ENCODE measurements at places on chromosomes 3 and 15. TPM values are rescaled to one million over a fixed set of nuclear protein-coding genes. Genes with fewer than 3 reads are reported as not detected.

GRCh38 chr3:24344784-24345439 lies 149.7 kb downstream of the THRB start:
- H3K36me3 ChIP-seq = no peaks in the 10 kb centered on the region
- no peak overlapping the region for H3K27ac ChIP-seq
- DNase-seq = peak; percentile 48
- H3K4me3 ChIP-seq = no peak overlapping the region
- no peaks in the 10 kb centered on the region for H3K27me3 ChIP-seq

- no peaks in the 10 kb centered on the region for H3K27me3 ChIP-seq
- H3K4me1 ChIP-seq = peaks cover 10% of the 10 kb centered on the region
- H3K27ac ChIP-seq = peak overlapping the region; percentile 82
Observed at GRCh38 chr15:69159805-69160140, 662 bp upstream of the GLCE start.

GRCh38 chr3:66066963-66067617 lies 28.4 kb upstream of the MAGI1 start:
- no peak overlapping the region for H3K27ac ChIP-seq
- H3K36me3 ChIP-seq = no peaks in the 10 kb centered on the region
- H3K27me3 ChIP-seq = no peaks in the 10 kb centered on the region
- no peak for DNase-seq
- H3K4me1 ChIP-seq = no peaks in the 10 kb centered on the region

- DNase-seq = no peak
- H3K4me1 ChIP-seq = peaks cover 7% of the 10 kb centered on the region
- no peaks in the 10 kb centered on the region for H3K36me3 ChIP-seq
- no peaks in the 10 kb centered on the region for H3K27me3 ChIP-seq
- no peak overlapping the region for H3K4me3 ChIP-seq
Observed at GRCh38 chr3:117016378-117016777, 306.8 kb downstream of the TUSC7 start.

DNA sequence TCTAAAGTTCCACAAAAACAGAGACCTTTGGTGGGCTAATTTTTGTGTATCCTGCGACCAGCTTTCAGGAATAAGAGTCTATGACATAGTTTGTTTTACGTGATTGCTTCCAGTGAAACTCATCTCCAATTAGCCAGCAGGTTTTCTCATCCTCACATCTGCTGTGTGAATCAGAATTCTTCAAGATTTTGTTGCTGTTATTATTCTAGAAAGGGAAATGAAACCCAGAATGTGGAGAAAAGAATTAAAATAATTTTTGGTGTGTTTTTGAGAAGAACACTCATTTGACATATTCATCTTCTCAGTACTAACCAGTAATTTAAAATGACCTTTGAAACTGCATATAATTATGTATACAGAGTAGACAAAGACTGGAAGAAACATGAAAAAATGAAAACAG lies 175.9 kb downstream of the USP13 start:
- H3K27me3 ChIP-seq = no peaks in the 10 kb centered on the region
- DNase-seq = no peak
- H3K4me1 ChIP-seq = no peaks in the 10 kb centered on the region
- no peak overlapping the region for H3K27ac ChIP-seq
- no peak overlapping the region for H3K4me3 ChIP-seq

DNA sequence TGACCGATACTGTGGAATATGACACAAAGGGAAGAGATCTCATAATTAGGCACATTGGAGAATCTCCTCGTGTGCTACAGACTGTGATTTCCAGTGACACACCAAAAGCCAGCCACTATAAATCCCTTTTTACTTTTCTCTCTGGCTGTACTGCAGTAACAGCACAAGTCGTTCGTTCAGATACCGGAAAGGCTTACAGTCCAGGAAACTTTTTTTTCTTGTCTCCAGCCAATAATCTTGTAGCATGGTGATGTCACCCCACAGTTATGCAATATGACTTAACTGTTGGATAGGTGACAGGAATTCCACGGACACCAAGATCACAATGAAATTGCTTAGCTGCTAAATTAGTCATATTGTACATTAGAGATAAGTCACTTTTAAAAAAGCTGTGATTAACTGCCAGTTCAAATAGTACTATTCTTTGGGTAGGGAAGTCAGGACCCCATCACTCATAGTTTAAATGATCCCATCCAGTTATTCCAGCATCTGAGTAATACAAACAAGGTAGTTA lies 36.3 kb upstream of the TSC22D2 start:
- no peaks in the 10 kb centered on the region for H3K36me3 ChIP-seq
- H3K27me3 ChIP-seq = no peaks in the 10 kb centered on the region
- DNase-seq = peak; percentile 43
- H3K4me1 ChIP-seq = peaks cover 7% of the 10 kb centered on the region
- peak overlapping the region; percentile 84 for H3K27ac ChIP-seq

DNA sequence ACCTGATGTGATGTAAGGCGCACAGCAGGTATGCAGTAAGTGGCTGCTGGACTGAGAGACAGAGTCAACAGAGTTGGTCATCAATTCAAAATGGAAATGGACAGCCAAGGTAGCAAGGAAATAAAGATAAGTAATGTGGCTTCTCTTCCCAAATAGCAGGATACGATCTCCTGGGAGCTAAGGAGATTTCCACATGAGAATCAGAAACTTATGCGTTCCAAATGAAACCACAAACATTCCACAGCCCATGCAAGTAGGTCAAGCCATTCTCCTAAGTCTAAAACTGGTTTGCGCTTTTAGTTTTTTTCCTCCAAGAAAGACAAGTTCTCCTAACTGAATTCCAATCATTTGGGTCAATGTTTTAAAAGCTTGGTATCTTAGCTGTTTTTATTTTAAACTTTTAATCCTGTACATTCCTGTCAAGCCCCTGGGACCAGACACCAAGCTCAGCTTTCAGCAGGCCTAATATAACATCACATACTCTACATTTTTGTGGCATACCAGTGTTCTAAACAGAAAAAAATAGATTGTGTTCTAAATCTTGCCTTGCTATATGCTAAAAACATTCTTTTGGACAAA lies 73.7 kb upstream of the TSPAN3 start:
- H3K27ac ChIP-seq = peak overlapping the region; percentile 38
- DNase-seq = no peak
- no peaks in the 10 kb centered on the region for H3K27me3 ChIP-seq
- H3K4me1 ChIP-seq = peaks cover 28% of the 10 kb centered on the region
- peaks cover 7% of the 10 kb centered on the region for H3K36me3 ChIP-seq

- no peak overlapping the region for H3K4me3 ChIP-seq
- no peaks in the 10 kb centered on the region for H3K27me3 ChIP-seq
- peaks cover 23% of the 10 kb centered on the region for H3K4me1 ChIP-seq
- DNase-seq = peak; percentile 19
- H3K27ac ChIP-seq = no peak overlapping the region
- no peaks in the 10 kb centered on the region for H3K36me3 ChIP-seq
Observed at GRCh38 chr15:67998599-67999133, 55.4 kb upstream of the PIAS1 start.

DNA sequence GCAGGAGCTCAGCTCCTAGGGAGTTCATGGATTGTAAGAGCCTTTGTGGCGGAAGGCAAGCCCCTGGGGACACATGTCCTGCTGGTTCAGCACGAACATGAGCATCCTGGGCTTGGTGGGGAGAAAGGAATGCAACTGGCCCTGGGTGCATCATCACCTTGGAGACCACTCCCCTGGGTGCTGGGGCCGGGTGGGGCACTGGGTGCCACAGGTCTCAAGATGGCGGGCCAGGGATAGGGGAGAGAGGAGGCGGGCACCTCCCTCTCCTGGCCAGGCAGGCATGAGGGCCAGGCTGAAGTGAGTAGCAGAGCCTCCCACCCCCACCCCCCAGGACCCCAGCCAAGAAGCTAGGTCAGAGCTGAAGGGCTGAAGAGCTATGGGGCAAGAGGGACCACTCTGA lies 768 bp downstream of the PCBP4 start:
- no peak for DNase-seq
- H3K4me3 ChIP-seq = peak overlapping the region; percentile 75
- H3K4me1 ChIP-seq = peaks cover 25% of the 10 kb centered on the region
- H3K36me3 ChIP-seq = peaks cover 1% of the 10 kb centered on the region

The SMAD6 gene
- total RNA-seq = 112 TPM

The LIPH gene
- total RNA-seq = 257 TPM

The NR2E3 gene
- total RNA-seq = 1.3 TPM

The MRPL46 gene
- total RNA-seq = 18.7 TPM

The ADPGK gene
- total RNA-seq = 118 TPM

The MITF gene
- total RNA-seq = 61.3 TPM

The CLCN2 gene
- total RNA-seq = 5.1 TPM
